Kidney (tissue), 22 donors: ENCODE measurements at places on chromosomes 16 and 17. TPM values are rescaled to one million over a fixed set of nuclear protein-coding genes. Genes with fewer than 3 reads are reported as not detected.

DNA sequence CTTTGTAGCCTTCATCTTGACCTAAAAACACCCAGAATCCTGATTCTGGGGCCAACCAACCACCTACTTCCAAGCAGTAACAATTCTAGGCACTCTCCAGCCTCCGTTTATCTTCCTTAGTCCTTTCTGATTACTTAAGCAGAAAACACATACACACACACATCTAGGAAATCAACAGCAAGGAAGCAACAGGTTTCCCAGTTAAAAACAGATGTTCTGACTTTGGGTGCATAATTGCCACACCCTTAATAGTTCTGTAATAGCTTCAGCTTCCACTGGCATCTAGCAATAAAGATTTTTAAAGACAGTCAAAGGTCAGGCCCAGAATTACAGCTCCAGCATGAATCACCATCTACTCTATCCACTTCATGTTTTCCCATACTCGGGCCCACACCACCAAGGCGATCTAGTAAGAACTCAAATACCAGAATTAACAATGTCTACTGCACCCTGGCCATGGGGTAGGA lies 2.6 kb downstream of the ARHGAP17 start:
- no peak for DNase-seq

- no peak for DNase-seq
Measured at GRCh38 chr16:8818504-8819270, 21.0 kb downstream of the PMM2 start.

GRCh38 chr17:6936370-6937028 lies 59.4 kb upstream of the ALOX12 start:
- no peak for DNase-seq

DNA sequence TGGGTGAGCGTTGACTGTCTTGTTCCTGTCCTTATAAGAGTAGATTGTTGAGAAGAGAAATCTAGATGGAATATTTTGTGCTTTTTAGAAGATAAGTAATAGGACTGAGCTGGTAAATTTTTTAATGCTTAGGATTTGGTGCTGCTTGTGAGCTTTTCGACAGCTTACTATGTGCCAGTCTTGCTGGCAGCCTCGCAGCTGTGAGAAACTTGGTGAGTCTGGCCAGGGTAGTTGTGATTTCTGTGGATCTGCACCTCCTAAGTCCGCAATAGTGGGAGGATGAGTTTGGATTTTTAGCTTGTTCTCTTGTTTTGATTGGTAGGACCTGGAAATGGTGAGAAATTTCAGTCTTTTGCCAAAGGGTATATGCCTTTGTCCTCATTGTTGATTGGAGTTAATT lies 3.6 kb downstream of the SOCS7 start:
- no peak for DNase-seq

Gene ICAM2
- polyA plus RNA-seq: 55.8 TPM
